Stimulated activated CD4-positive, alpha-beta T cell treated with anti-CD3 and anti-CD28 coated beads, Interleukin-12 subunit alpha, Interleukin-12 subunit beta, amount 100 ng/mL, for 4 hours (primary cell): ENCODE measurements at places on chromosomes 1 and 21.

DNA sequence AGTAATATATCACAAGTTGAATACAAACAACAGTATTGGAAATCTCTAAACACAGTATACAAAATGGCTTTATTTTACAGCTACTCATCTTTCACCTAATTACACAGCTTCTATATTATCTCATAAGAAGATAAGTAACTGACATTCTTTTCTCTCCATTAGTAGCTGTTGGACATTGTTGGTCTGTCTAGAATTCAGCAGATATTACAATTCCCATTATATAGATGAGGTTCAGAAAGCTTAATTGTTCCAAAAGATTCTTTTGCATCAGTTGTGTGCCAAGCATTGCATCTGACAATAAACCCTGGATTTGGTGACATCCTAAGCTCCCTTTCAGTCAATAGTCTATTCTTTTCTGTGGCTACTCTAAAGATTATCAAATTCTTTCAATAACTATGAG lies 187.0 kb downstream of the NTMT2 start:
- DNase-seq = no peak

DNA sequence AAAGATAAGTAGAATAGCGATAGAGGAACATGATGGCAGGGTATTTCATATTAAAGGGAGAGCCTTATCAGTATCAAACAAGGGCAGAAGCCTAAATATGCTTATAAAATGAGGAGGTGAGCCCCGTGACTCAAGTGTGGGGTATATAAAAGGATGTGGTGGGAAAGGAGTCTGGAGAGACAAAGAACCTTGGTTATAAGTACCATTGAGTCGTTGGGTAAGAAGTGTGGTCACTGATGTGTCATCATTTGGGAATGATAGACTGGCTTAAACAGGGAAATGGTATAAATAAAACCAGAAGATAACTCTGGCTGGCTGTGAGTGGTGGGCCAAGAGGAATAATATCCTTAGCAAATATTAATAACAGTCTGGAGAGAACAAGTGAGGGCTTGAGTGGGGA lies 10.9 kb upstream of the CD5L start:
- DNase-seq = no peak

DNA sequence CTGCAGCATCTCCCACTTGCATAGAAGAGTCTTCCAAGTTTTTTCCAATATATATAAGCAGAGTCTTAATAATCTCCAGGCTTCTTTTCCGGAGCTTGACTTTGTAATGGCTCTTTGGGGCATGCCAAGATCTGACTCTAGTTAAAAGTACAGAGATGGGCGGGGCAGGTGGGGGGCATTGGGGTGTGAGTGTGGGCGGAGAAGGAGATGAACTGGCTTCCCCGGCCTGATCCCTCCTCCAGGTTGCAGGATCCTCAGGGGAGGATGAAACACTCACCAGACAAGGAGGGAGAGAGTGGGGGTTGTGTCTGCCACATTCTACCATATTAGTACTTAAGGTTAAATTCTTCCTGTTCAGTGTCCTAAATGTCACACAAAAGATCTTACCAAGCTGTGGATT lies 23.0 kb downstream of the S100A10 start:
- no peak for DNase-seq

GRCh38 chr1:96558635-96559034 lies 162.9 kb upstream of the PTBP2 start:
- DNase-seq = no peak

GRCh38 chr1:20199403-20199802 lies 13.1 kb upstream of the PLA2G2C start:
- DNase-seq = no peak

DNA sequence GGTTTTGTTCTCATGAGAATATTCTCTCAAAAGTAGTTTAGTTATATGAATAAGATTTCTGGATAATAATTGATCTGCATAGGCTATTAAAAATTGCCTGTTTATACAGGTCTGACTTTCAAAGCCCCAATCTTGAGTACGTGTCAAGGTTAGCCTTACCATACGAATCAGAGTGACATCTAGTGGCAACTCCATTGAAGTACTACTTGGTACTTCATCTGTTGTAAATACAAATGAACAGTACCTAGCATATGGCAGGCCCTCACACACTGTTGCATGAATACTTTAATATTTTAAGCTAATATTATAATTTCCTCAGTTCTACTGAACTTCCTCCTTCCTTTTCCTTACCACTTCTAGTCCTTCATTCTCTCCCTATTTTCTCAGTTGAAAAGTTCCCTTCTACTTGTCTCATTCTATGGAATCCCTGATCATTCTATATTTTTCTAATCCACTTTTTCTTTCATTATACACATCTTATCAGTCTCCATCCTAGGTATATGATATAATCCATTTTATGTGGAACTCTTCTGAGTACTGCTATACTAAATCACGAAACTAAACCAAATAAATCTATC lies 101.2 kb downstream of the AKT3 start:
- no peak for DNase-seq

- DNase-seq = no peak
These were observed 34.2 kb downstream of the MATN1 start for GRCh38 chr1:30688920-30689794.
